ENCODE measurements at places on chromosomes 1 and 21.

- DNase-seq, result no peak
Measured at GRCh38 chr1:205235951-205236350, 8.2 kb downstream of the TMCC2 start.

GRCh38 chr1:25020173-25020845, 90.2 kb upstream of the RUNX3 start:
- no peak for DNase-seq

DNA sequence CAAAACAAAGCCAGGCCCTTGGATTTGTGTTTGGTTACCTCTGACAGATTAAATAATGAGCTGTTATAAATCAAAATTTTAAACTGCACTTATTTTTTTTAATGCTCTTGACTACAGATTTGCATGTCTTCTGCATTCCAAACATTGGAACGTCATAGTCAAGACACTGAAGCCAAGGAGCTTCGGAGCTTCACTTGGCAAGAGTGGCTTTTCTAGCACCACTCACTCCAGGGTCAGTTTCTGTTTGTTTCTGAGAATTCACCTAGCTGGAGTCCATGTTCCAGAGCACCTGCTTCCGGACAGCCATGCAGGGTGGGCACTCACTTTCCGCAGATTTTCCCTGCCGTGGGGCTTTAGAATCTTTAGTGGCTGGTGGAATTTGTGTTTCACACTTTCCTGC, 202.9 kb downstream of the ZP4 start:
- DNase-seq, result no peak

- no peak for DNase-seq
Measured at GRCh38 chr1:16048573-16049189, 5.1 kb downstream of the CLCNKB start.

- no peak for DNase-seq
Measured at GRCh38 chr1:13703558-13704490, 3.8 kb downstream of the PRDM2 start.

GRCh38 chr21:20999659-21000058, 1.4 kb downstream of the NCAM2 start:
- peak; percentile 30 for DNase-seq

DNA sequence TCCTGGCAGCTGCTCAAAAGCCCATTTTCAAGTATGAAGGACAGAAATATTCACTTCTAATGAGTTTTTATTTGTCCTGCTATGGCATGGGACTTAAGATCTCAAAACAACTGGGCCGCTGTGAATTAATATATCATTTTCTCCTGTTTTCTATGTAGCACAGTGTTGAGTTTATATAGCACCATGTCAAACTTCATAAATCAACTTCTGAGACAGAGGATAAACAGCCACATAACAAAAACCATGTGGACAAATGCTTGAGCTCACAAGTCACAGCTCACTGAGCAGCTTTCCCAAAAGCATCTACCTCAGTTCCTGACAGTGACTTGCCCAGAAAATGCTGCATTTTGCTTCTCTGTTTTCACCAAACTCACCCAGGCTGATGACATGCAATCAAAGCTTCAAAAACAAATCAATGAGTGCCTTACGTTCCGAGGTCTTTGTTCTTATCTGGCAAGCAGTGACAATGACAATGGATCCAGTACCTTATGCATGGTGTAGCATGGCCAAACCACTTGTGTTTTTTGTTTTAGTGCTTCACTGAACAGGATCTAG, 722.6 kb downstream of the LRRIQ3 start:
- no peak for DNase-seq

GRCh38 chr1:182441719-182442118, 8.2 kb upstream of the RGSL1 start:
- no peak for DNase-seq

- no peak for DNase-seq
Measured at GRCh38 chr1:161304927-161305866, 4.6 kb downstream of the MPZ start.

DNA sequence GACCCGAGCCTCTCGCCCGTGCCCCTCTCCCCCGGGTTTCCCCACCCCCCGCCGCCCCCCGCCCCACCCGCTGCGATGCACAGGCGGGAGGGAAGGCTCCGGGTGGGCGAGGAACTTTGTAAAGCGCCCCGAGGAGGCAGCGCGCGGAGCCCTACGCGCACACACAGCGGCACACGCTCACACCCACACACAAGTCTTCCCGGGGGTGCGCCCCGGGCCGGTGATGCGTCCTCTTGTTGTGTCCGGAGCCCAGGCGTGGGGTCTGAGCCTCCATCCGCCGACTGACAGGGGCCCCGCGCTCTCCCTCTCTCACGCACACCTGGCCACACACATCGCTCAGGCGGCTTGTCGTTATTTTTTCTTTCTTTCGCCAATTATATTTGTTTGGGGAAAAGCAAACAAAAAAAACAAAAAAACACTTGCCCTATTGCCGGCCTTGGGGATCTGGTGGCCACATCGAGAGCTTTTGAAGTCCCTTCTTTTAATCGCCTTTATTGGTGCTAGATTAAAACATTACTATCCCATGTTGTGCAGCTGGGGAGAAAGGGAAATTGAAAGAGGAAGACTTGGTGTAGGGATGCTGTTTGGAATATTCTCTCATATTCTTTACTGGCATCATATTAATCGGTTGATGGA, 770 bp downstream of the NTNG1 start:
- DNase-seq, result no peak

- DNase-seq, result no peak
Measured at GRCh38 chr1:26890467-26890796, 349 bp upstream of the GPN2 start.

DNA sequence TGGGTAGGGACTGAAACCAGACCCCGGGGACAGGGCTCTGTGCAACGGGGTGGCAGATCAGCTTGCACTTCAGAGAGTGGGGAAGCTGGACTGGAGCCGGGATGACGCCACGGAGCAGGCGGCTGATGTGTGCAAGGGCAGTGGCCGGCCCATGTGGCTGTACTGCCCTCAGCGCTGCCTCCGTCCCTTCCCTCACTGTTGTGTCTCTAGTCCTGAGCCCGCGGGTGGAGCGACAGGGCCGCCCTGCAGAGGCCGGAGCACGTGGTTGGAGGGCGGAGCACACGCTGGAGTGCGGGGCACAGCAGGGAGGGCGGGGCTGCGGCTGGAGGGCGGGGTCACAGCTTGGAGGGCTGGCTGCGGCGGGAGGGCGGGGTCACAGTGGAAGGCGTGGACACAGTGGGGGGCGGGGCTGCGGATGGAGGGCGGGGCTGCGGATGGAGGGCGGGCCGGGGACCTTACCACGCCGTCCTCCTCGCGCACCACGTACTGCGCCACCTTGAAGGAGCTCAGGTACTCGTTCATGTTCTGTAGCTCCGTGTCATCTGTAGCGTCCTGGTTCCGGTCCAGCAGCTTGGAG, 52.4 kb downstream of the CHD5 start:
- DNase-seq, result peak; percentile 76

- no peak for DNase-seq
Measured at GRCh38 chr1:36212782-36213181, 11.5 kb upstream of the THRAP3 start.

GRCh38 chr1:11272544-11272831, 510 bp upstream of the UBIAD1 start:
- DNase-seq, result no peak

All from activated CD4-positive, alpha-beta memory T cell treated with anti-CD3 and anti-CD28 coated beads, Interleukin-2, amount 10 ng/mL, durations not matched to agents 7 days and 5 days (primary cell).